Lung (tissue), 17 donors: ENCODE measurements at places on chromosomes 4 and X. TPM values are rescaled to one million over a fixed set of nuclear protein-coding genes. Genes with fewer than 3 reads are reported as not detected.

DNA sequence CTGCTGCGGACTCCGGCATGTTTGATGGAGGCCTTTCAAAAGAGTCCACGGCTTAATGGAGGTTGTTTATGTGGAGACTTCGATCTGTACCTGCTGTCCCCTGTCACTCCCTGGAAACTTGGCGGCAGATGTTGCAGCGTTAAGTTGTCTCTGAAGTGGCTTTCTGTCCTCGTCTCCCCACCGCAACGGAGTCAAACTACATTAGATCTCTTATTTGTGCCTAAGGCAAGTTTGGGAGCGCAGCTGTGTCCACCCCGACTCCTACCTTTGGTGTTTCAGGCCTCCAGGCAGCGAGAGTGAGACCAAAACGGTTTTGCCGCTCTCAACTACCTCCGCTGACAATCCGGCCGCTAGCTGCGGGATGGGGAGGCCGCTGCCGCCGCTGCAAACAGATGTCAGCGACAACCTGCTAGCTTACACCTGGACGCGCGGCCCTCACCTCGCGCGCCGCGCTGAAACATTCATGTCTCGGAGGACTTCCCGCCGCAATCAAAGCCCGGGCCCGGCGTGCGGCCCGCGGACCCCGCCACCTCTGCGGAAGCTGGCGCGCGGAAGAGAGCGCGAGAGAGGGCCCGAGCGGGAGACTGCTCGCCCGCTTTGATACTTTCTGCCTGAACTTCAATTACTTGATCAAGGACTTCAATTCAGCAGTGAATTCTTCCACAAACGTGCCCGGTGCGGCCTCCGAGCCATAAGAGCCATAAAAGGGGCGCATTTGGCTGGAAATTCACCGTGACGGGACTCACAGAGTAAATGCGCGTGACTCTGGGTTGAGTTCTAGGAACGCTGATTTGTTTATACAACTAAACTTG, 108.4 kb downstream of the ANTXR2 start:
- peak; percentile 61 for DNase-seq

DNA sequence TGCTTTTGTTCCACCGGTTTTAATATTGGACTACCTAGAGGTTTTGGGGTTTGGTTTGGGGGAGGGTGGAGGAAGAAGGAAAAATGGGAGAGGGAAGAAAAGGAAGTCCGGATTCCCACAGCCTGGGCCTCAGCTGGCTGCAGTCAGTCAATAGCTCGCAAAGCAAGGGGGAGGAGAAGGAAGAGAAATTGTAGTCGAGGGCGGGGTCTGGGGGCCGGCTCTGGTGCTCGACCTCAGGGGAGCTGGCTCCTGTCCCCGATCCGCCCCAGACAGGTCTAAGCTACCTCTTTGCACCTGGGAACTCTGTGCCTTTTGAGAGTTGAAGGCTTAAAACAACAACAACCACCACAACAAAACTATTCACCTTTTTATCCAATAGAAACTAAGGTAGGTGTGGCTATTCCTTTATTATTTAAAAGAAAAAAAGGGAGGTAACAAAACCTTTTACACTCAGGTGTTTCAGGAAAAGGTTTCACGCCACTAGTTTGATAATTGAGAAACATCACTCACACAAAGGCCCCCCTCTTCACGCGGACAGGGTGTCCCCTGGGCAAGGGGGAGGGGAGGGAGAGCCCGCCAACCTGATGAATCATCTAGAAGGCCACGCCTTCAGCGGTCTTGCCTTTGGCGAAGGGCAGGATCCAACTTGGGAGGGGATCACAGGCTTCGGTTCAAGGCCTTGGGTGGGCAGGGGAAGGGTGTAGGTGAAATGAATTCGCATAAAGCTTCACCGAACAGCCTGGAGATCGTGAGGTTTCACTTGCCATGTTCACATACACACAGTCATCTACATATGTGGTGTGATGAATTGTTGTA, 1.6 kb upstream of the LNX1 start:
- peak; percentile 55 for DNase-seq

DNA sequence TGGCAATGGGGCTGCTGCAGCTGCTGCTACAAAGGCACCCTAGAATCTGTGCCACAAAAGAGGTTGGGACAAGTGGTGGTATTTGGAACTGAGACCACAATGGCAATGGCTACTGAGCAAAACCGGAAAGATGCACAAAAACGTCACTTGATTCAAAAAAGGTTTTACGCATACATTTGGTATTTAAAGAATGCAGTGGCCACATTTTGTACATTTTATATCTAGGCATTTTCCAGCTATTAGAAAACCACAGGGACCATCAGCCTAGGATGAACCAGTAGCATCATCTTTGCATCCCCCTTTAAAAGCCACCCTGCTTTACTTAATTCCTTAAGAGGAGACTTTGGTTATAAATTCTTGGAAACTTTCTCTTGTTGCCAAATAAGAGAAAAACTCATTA, 104.8 kb upstream of the CXCL13 start:
- no peak for DNase-seq

DNA sequence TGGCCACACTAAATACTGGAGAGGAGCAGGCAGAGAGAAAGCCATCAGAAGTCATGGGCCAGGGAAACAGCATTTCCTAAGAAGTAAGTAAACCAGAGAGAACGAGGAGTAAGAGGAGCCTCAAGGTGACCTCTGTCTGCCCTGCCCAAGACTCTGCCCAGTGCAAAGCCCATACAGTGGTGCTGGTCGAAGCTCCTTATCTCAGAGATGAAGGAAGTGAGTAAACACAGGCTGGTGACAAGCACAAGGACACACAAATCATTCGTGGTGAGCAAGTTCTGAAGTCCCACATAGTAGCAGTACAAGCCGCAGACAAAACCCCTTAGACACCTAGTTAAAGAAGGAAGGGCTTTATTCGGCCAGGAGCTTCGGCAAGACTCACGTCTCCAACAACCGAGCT, 62.7 kb downstream of the DCTD start:
- no peak for DNase-seq

GRCh38 chr4:146032234-146032860, 93.7 kb upstream of the ZNF827 start:
- DNase-seq, result no peak

GRCh38 chr4:182640932-182641331, 276.3 kb downstream of the DCTD start:
- peak; percentile 19 for DNase-seq

Gene UBQLN2
- polyA plus RNA-seq, result 17.6 TPM

Gene CA5B
- 2.1 TPM for polyA plus RNA-seq
